Psoas muscle (tissue), 8 donors: ENCODE measurements at places on chromosomes 12 and 14.
A peak's percentile ranks its signal among the peaks of the same experiment; 100 is the strongest.

DNA sequence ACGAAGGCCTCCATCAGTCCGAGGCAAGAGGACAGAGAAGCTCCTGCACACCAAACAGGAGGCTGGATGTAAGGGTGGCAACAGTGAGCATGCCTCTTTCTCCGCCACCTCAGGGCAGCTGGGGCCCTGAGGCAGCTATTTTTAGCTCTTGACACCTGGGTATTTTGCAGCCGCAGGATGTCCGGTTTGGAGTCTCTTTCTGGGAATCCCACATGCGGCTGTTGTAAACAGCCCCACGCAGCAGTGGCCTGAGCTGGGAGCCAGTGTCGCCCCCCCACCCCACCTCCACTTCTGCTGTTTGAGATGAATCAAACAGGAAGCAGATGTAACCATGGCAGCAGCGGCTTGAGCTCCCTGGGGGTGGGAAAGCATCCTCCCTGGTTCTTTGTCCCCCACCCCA lies 11.7 kb downstream of the HDAC7 start:
- peak; percentile 69 for DNase-seq

- no peak for DNase-seq
Measured at GRCh38 chr12:48693572-48693971, 11.5 kb upstream of the KANSL2 start.

DNA sequence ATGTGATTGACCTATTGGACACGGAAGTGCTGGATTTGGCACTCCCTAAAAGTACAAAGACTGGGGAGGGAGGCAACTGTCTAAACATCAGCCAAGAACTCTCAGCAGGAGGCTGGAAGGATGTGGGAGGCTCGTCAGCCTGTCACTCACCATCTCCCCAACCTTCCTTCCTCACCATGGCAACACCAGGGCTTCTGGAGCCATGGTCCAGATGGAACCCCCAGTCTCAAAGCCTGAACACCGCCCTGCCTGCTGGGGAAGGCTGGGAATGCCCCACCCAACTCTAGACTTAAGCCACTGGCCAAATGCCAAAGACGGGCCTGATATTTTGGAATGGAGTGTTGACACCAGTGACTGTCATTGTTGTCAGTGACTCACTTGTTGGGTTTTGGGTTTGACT lies 55.3 kb downstream of the GALNT16 start:
- DNase-seq, result no peak

- DNase-seq, result no peak
Measured at GRCh38 chr14:63243646-63244045, 39.4 kb downstream of the RHOJ start.

DNA sequence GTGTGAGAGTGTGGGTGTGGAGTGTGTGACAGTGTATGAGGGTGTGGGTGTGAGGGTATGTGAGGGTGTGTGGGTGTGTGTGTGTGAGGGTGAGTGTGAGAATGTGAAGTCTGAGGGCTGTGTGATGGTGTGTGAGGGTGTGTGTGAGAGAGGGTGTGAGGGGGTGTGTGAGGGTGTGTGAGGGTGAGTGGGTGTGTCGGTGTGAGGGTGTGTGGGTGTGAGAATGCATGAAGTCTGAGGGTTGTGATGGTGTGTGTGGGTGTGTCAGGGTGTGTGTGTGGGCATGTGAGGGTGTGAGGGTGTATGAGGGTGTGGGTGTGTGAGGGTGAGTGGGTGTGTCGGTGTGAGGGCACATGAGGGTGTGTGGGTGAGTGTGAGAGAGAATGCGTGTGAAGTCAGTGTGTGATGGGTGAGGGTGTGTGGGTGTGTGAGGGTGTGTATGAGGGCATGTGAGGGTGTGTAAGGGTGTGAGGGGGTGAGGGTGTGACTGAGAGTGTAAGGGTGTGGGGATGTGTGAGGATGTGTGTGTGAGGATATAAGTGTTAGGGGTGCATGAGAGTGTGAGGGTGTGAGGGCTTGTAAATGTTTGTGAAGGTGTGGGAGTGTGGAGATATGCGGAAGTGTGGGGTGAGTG lies 36.4 kb downstream of the TMEM121 start:
- DNase-seq, result no peak

DNA sequence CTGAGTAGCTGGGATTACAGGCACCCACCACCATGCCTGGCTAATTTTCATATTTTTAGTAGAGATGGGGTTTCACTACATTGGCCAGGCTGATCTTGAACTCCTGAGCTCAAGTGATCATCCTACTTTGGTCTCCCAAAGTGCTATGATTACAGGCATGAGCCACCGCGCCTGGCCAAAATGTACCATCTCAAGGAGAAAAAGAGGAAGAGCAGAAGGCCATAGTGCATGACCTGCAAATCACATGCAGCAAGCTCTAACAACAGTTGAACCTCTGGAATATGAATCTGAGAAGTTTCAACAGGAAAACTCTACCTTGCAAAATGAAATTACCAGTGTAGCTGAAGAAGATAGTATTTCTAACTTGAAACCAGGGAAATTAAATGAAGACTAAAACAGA lies 17.1 kb upstream of the SERPINA1 start:
- no peak for DNase-seq

GRCh38 chr12:31773867-31774266 lies 45.0 kb upstream of the AMN1 start:
- DNase-seq, result no peak

DNA sequence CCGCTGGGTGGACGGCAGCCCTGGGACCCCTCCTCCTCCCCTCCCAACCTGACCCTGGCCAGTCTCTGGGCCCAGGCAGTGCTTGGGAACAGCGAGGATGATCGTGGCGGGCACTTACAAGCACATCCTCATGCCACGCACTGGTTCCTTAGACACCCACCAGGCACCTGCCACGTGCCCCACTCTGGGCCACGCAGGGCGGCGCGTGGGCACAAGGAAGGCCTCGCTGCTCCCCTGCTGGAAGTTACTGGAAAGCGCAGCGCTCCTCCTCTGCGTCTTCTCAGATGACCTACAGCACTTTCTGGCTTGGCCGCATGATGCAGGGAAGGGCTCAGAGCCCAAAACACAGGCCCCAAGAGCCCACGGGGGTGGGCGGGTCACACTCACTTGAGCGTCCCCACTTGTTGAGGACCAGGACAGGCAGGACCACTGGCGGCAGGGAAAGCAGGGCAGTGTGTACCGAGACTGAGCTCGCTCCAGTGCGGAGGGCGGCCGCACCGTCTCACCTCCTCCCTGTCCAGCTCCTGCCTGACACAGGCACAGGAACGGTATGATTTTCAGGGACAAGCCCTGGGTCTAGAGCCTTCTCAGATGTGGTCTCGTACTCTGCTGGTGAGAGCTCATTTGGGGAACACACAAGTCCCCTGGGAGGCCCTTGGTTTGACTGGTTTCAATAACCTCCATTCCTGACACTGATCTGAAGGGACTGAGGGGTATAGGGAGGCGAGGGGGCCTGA lies 128.3 kb upstream of the EVL start:
- no peak for DNase-seq
